NCI-H524 treated with DMSO at 0.1 percent for 48 hours (cell line): ENCODE measurements at places on chromosomes 2 and 18.
A peak's percentile ranks its signal among the peaks of the same experiment; 100 is the strongest.

DNA sequence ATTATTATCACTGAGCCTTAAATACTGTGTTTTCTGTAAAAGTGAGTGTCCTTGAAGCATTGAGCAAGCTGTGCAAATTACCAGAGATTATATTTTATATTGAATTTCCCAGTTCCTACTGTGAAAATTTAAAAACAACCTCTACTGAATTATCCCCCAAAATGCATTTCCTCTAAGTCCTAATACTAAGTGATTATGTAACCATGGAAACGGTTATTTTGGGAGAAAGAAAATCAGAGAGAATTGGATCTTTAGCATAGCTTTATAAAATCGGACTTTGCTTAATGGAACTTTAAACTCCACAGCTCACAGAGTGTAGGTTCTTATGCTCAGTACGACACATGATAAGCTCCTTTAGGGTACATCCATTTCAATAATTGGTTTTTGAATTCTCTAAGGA is 19.3 kb upstream of the CHMP1B start:
- DNase-seq = no peak

DNA sequence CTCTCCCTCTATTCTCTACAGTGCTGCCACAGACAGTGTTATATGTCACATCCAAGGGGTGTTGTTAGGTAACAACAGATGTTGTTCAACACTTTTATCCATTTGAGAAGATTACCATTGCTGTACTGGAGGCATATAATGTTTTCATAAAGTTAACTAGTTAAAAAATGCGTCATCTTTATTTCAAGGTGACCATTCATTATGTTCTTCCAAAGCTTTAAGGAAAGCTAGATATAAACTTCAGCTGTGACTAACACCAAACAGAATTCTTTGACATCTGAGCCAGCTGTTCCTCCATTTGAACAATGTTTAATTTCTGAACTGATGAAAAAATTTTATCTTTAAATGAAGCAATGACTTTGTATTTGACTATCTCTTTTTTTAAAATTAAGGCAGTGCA is 1099.6 kb upstream of the TMEFF2 start:
- DNase-seq = no peak

DNA sequence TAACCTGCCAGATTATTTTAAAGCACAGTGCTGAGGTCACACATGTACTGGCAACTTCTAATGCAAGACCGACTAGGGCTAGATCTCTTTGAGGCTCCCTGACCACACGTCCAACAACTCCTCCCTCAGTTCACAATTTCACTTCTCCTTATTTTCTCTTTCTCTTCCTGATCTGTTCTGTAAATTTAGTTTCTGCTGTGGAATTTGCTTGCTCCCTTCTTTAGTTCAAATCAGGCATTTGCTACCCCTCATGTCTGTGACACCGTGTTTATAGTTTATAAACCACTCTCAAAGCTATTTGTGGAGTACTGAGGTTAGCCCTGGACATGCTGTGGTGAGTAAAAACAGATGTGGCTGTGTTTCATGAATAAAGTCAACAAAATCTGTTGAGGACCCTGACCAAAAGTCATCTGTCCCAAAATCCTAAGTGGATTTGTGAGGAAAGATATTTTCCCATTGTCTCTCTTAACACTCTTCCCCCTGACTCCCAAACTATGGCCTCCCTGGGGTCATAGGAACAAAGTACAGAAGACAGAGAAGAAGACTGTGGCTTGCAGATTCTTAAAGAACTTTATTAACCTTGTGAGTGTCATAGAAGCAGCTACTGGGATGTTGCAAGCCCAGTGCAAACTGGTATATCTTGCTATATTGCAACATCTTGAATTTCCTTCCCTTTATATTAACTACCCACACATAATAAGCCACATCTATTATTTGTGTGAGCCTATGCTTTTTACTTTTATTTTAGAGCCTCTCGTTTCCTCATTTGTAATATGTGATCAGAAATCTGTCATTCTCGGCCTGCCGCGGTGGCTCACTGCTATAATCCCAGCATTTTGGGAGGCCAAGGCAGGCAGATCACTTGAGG is 3.5 kb upstream of the NAGK start:
- no peak for DNase-seq

GRCh38 chr18:24992491-24992890 is 359.5 kb downstream of the ZNF521 start:
- no peak for DNase-seq

DNA sequence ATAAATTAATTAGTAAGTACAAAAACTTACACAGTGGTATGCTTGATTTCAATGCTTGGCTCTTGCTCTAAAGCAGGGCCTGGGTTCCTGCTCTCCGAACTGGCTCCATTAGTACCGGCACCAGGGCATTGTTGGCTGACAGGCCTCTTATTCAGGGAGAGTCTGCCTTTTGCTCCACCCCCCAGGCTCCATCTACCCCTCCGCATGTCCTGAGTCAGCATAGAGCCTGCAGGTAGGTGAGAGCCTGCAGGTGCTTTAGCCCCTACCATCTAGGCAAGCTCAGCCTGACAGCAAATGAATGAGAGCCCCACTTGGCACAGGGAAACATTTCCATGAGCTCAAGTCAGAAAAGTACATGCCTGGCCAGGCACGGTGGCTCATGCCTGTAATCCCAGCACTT is 35.1 kb upstream of the EFHD1 start:
- DNase-seq = no peak

GRCh38 chr18:10543277-10543676 is 17.4 kb downstream of the NAPG start:
- DNase-seq = no peak

DNA sequence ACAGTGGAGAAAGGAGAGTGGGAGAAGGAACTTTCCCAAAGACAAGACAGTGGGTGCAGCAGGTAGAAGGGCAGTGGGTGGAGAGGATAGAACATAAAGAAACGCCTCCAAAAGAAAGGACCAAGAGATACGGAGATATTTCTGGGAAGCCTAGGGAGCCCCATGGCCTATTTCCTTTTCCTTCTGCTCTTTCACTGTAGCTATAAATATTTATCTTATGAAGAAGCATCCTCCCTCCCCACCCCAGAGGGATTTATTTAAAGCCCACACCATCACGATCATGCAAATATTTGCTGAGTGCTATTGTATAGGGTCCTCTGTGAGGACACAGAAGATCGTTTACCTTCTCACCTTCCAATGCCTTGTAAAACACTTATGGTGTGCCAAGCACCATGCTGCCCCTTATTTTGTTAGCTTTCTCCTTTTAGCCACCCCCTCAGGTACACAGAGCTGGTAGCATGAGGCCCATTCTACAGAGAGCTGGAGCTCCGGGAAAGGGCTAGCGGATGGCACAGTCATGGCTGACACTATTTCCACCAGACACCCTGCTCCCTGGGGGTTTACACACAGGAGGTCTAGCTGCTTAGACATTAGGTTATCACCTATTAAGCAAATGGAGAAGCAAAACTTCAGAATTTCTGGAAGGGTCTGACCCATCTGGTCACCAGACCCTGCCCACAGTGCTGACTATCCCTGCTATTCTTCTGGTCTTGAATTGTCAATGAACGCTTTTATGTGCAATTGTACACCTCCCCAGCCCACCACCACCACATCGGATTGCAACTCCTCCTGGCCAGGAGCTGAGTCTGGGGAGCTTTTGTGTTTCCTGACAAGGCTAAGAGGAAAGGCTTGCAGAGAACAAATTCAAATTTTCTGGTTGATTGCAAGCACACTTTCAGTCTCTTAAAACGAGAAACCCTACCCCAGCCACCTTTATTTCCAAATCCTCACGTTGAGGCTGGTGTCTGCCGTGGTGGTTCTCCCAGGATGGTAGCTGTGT is 91.8 kb upstream of the KLF7 start:
- no peak for DNase-seq

DNA sequence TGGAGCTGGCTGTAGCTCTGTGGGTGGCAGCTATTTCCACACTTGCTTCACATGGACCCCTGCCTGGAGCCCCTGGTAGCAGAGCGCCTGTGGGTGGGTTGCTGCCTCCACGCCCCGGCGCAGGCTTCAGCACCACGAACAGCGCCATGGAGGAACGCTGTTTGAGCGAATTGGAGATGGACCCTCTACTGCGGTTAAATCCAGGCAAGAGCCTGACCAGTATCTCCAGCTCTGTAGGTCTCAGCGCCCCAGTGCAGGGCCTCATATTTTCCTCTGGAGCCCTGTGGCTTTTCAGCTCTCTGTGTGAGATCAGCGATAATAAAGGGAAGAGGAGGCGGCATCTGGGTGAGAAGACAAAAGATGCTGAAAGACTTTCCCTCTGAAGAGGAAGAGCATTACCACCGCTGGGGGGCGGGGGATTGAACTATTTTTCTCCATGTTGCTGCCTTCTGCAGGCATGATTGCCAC is 12.0 kb downstream of the ONECUT2 start:
- DNase-seq = no peak

GRCh38 chr18:48983793-48984437 is 33.1 kb upstream of the SMAD7 start:
- no peak for DNase-seq

DNA sequence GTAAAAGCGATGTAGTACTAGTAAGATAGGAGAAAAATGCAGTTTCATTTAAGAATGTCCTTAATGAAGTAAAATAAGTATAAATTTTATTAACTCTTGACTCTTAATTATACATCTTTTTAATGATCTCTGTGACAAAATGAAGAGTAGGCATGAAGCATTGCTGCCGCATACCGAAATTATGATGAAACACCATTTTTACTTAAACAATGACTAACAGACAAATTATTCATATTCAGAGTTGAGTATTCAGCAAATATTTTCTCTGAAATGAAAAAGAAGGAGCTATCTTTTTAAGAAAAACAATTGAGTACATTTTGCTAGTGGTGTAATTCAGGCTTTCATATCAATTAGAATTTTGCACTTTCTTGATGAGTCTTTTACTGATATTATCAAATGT is 150.6 kb upstream of the DOCK10 start:
- DNase-seq = no peak

DNA sequence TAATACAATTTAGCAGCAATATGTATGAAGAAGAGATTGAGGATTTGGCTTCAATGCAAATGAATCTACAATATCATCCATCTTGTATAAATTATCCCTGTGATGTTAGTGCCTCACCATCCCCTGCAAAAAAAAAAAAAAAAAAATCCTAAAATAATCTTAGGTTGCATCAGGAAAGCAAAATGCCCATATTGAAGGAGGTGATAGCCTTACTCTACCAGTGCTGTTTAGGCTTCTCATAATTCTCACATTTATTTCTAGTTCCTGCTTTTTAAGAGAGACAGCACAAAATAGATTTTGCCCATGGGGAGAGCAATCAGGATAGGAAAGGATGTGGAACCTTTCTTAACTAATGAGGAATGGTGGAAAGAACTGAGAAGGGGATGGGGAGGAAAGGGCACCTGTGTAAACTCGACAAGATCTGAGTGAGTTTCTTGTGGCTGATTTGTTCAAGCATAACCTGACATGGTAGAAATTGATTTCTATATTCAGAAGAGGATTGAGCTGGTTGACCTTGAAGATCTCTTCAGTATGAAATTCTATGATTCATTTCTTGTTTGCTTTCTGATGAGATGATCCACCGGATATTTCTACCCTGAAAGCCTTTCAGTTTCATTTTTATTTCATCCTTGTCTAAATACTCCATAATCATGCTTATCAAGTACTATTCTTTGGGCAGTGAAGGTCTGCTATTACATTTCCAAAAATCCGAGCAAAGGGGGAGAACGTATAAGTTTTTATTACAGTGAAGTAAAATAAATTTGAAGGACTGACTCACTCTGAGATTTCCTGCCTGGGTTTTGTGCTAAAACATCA is 391.2 kb downstream of the PTPRM start:
- no peak for DNase-seq

DNA sequence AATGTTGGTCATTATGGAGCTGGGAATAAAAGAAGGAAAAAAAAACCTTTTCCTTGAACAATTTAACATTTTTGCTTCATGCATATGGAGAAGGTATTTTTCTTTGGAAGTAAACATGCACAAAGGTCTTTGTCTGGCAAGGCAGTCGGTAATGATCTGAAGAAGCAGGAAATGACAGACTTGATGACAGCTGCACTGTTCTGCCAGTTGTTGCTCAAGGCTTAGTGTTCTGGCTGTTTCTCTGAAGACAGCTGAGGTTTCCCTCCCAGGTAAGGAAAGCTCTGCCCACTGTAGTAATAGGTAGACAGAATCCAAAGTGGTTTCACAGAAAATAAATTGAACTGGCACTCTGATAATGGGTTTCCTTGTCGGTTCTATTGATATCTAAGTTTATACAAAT is 308.4 kb upstream of the GCFC2 start:
- DNase-seq = peak; percentile 15

GRCh38 chr2:76946631-76947145 is 575.5 kb downstream of the LRRTM4 start:
- DNase-seq = no peak

- no peak for DNase-seq
These were observed 1221.7 kb upstream of the ZEB2 start for GRCh38 chr2:145741636-145742035.
